ENCODE measurements at places on chromosomes 13 and 19.

GRCh38 chr19:30376826-30377425 is 4.7 kb downstream of the ZNF536 start:
- no peak for DNase-seq

DNA sequence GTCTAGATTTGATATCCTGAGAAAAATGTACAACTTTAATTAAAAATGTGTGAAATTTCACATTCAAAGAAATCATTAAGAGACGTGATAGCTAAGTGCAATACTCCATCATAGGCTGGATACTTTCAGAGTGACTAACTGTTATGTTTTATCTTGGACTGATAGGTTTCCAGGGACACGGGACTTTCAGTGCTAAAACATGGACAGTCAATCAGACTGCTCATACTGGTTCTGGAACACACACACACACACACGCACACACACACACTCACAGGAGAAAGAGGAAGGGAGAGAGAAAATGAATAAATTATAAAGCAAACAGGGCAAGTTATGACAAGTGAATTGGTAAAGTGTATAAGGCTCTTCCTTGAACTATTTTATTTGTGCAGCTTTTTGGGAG is 955.9 kb downstream of the SLITRK5 start:
- DNase-seq = no peak

- DNase-seq = no peak
Measured at GRCh38 chr19:10797541-10798256, 38.3 kb downstream of the TMED1 start.

DNA sequence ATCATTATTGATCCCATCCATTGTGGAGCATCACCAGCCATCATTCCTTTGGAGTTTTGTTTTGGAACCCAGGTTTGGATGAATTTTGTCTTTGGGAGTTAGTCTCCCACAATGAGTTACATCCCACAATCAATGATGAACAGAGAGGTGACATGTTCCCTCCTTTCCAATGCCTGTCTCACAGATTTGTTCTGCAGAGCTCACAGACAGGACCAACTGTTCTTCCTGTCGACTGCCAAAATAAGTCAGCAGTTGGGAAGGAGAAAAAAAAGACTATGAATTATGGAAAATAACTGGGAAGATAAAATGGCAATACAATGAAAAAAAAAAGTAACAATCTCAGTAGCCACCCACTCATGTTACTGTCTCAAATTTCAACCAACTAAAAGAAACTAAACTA is 489.1 kb downstream of the MYO16 start:
- DNase-seq = no peak

GRCh38 chr13:97561182-97561581 is 127.2 kb downstream of the RAP2A start:
- no peak for DNase-seq

- DNase-seq = no peak
Measured at GRCh38 chr19:52270266-52270885, 989 bp downstream of the ZNF766 start.

GRCh38 chr13:39051157-39051556 is 12.9 kb downstream of the NHLRC3 start:
- DNase-seq = peak; percentile 66

GRCh38 chr13:44230071-44230470 is 143.6 kb upstream of the SERP2 start:
- no peak for DNase-seq

GRCh38 chr13:93714171-93714570 is 487.6 kb downstream of the GPC6 start:
- DNase-seq = no peak

DNA sequence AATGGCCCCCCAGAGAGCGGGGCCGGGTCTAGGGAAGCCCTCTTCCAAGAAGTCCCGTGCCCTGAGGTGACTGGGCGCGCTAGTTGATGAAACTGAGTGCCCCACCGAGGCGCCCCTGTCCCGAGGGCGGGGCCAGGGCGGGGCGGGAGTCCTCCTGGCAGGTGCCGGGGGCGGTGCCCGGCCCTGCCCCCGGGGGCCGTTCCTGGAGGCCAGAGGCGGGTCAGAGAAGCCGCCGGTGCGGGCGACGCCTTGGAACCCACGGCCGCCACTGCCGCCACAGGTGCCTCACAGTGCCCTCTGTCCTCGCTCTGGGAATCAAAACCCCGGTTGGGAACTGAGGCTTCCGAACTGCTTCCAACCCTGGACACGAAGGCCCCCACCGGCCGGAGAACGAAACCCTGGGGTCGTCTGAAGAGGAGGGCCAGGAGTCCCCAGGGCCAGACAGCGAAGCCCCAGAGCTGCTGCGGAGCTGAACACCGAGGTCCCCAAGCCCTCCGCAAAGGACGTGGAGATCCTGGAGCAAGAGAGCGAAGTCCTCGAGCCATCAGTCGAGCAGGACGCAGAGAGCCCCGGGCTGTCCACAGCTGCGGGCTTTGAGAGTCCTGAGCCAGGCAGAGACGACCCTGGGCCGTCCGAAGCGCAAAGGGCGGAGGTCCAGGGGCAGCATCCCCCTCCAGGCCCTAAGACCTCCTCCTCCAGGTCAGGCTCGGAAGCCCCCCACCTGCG is at the start of gene MISP3:
TSS of gene MISP3 (plus strand) at position 252 of the 726 bp plus-strand sequence. CDS start 524 bp downstream, outside the sequence.
- peak; percentile 23 for DNase-seq

DNA sequence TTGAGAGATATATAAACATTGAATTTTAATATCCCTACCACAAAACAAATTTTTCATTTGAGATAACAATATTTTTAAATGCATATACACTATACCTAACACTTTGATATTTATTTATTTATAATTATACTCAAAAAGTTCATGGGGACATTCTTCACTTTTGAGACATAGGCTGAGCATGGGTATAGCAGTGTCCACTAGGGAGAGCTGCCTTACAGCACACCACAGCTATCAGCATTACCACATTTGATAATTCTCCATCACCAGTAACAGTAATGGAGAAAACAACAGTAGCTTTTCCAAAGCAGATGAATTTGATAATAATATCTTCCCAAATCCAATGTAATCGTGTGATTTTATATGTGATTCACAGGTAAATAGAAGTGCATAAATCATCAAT is 626.1 kb downstream of the DACH1 start:
- peak; percentile 8 for DNase-seq

GRCh38 chr13:101811284-101811839 is 358.9 kb downstream of the ITGBL1 start:
- DNase-seq = no peak

DNA sequence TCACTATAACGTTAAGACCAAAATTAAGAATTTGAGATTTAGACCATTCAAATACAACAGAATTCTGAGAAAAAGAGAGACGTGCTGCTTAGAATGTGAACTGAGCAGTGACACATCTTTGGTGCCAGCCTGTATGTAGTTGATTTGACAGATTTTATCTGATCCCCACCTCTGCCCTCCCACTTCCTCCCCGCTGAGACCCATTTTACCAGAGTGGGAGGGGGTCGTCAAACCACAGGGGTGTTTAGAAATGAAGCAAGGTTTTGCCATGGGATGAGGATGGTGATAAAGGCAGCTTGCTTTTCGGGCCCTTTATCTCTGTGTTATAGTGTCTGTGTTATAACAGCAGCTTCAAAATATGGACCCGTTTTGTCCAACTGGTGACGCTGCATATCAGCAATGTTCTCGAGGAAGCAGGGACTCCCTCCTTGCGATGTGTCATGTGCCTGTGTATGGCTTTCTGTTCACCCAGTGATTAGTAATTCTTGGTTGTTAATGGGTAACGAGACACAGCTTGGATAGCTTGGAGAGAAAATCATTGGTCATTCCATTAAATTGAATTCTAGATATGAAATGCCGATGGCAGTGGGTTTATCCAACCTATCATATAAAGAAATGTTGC is 125.0 kb downstream of the HS6ST3 start:
- DNase-seq = no peak

DNA sequence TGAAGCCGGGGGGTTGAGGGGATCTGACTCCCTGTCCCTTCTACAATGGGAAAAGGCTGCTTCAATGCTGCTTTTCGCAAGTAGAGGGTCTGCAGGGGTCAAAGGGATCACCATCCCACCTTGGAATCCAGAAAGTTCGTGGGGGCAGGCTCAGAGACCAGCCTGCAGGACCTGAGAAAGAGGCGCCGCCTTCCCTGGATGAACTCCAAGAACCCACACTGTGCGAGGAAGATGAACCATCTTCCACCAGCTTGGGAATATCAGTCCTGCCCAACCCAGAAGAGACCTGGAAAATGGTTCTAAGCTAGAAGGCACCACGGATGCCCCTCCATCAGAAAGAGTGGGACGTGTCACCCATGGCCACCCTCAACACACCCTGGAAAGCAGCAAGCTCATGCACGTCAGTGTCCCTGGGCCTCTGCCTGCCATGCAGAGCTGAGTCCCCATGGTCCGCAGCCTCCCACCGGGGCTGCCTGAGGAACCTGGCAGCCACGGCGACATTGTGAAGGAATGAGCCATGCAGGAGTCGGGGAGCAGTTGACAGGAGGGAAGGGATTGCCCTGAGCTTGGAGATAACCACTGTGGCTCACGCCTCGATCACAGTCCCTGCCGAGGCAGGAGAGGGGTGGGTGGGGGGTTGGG is 14.6 kb downstream of the RAB3D start:
- DNase-seq = peak; percentile 19

GRCh38 chr13:48431431-48431830 is 18.5 kb upstream of the LPAR6 start:
- DNase-seq = no peak

- DNase-seq = no peak
Measured at GRCh38 chr13:108060111-108060510, 155.2 kb downstream of the LIG4 start.

DNA sequence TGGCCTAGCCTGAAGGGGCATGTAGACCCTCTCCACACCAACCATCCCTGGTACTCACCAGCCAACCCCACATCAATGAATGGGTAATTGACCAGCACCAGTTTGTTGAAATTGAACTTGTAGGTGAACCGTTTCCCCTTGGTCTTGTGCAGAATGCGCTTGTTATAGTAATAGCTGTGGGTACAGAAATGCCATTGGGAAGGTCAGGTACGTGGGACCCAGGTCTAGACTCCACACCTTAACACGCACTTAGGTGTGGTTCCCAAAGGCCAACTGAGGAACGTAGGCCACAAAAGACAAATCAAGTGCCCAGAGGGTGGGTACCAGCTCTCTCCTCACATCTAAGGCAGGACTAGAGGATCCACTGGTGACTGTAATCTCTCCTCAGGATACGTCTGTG is 5.2 kb downstream of the ERF start:
- DNase-seq = no peak

DNA sequence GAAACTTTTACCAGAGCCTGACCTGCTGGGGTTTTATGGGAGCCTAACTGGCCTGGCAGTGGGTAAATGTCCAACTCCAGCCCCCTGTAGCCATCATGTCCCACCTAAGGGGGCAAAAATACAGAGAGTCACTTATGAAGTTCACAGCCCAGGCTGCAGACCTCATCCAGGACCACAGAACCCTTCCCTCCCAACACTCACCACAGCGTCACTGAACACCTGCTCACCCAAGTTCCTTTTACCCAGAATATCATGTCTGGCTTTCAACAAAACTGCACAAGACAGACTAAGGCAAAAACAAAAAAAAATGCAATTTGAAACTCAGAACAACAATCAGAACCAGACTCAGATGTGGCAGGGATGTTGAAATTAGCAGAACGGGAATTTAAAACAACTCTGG is 6.4 kb downstream of the CEACAM3 start:
- DNase-seq = no peak

DNA sequence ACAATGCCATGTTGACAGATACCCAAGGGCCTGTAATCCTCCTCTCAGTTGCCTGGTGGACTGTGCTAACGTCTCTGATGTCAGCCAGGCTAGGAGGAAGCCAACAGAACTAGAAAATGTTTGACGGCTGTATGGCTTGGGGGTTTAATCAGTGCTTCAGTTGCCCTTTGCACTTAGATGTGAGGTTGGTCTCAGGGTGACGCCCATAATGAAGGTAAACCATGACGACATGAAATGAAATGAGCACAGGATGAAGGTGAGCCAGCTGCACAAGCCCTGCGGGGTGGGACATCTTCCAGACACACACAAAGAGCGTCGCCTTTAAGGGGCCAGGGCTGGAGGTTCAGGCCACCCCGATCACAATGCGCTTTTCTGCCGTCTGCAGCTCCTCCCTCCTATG is 127.2 kb downstream of the CRYL1 start:
- no peak for DNase-seq

DNA sequence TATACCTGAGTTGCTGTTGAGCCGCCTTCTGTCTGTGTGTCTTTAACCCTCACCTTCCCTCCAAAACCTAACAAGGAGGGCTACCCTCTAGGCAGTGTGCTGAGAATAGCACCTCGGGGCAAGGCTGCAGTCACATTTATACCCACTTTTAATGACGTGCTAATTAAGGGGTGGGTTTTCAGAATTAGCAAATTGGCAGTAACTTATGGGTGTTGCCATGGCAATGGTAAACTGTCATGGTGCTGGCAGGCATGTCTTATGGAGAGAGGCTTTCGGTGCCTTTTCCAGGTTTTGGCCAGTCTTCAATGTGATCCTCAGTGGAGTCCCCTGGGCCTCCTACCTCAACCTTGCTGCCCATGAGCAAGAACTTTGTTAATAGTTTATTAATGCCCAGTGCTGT is 1.2 kb upstream of the PNMA8A start:
- no peak for DNase-seq

GRCh38 chr13:99895444-99896368 is 75.9 kb downstream of the ZIC5 start:
- DNase-seq = no peak

GRCh38 chr13:57314897-57315520 is 148.0 kb downstream of the PRR20E start:
- DNase-seq = peak; percentile 13

DNA sequence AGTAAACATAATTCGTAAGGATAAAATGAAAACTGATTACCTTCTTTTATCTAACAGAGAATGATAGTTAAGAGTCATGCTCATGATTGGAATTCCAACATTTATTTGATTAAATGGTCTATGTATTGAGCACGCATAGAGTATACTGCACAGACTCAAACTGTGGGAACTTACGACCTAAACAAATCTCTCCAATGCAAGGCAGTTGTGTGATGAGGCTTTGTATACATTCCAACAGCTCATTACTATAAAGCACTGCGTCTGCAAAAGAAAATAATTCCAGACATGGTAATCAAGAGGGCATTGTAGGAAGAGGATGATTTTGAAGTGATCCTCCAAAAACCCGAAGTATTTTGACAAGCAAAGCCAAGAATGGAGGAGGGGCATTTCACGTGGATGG is 169.5 kb downstream of the NUFIP1 start:
- DNase-seq = no peak

DNA sequence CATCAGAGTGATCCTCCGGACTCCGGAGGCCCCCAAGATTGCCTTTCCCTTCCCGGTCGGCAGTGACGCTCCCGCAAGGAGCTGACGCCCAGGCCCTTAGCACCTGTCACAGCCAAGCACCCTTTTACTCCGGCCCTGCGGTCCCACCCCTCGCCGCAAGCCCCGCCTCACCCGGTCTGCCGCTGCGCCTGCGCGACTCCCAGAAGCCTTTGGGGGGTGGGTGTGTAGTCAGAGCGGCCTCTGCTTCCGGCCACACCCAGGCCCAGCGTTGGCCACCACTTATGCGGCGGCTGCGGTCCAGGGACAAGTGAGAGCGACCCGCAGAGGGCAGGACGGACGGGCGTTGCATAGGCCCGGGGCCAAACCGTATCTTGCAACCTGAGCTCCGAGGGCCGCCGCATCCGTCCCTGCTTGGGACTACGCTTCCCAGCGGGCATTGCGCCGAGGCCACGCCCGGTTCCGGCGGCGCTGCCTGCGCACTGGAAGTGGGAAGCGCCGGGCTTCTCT is 441 bp upstream of the ZFP28 start:
- DNase-seq = peak; percentile 95

Data from umbilical cord (tissue), 2 donors.